ENCODE measurements at places on chromosomes 13 and 19.

GRCh38 chr13:28349371-28349770 is 145.6 kb downstream of the FLT1 start:
- no peak for DNase-seq

- DNase-seq, result no peak
Measured at GRCh38 chr13:80141123-80141849, 199.6 kb downstream of the SPRY2 start.

GRCh38 chr13:93039131-93039530 is 187.5 kb upstream of the GPC6 start:
- no peak for DNase-seq

DNA sequence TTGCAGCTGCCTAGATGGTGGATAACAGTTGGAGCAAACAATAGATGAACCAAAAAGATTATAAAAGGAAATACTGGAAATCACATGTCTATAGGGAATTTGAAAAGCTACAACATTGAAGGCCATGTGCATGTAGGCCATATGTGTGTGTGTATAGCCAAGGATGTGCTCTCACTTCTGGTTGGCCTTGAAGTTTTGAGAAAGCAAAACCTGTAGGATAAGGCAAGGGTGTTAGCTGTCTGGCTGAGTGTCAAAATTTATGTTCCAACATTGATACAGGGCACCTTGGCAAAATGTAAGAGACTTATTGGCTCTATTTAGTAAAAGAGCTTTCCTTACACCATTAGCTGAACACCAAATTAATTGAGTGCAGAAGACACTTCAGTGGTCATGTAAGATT is 1723.6 kb upstream of the PCDH20 start:
- DNase-seq, result no peak

DNA sequence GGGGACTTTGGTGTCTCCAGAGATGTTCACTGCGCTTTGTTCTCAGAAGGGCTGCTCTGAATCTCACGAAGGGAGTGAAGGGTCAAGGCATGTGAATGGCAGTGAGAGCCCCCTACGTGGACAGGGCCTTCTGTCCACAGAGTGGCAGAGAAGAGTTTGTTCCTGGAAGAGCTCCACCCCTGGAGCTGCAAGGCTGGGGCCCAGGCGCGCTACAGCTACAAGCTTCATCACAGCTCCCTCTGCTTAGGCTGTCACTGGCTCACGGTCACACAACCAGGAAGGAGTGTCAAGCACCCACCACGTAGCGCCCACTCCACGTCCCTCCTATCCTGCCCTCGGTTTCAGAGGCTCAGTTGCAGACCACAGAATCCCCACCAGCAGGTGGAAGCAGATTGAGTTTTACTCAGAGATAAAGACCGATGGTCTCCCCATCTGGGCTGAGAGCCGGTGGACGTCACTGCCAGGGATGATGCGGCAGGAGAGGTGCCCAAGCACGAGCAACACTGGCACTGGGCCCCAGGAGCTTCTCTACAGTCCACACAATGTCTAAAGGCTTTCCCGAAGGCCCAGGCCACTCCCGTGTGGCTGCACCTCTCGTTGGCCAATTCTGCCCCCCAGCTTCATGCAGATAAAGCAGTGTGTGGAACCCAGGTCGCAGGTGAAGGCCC is 23.0 kb upstream of the TFDP1 start:
- DNase-seq, result no peak

GRCh38 chr19:44585371-44586133 is 27.8 kb upstream of the IGSF23 start:
- DNase-seq, result no peak

- no peak for DNase-seq
Measured at GRCh38 chr13:99043831-99044231, 66.0 kb upstream of the DOCK9 start.

- DNase-seq, result no peak
Measured at GRCh38 chr13:111241006-111241755, 79.3 kb upstream of the TEX29 start.

- no peak for DNase-seq
Measured at GRCh38 chr13:29922896-29923295, 72.5 kb upstream of the UBL3 start.

- no peak for DNase-seq
Measured at GRCh38 chr13:102913914-102914313, 68.1 kb downstream of the ERCC5 start.

DNA sequence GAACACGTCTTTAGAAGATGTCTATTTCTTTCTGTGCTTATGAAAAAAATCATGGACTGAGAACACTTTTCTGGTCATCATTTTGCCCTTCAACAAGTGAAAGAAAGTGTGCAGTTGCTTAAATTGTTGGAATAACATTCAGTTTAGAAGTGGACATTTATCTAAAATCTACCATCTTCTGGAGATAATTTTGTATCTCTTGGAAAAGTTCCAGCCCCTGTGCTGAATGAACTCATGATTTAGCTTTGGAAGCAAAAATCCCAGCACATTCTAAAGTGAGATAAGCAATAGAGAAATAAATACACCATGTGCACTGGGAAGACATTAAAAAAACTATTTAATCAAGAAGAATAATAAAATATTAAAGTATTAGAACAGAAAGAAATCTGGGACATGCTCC is 1420.8 kb upstream of the SLC10A2 start:
- DNase-seq, result no peak

DNA sequence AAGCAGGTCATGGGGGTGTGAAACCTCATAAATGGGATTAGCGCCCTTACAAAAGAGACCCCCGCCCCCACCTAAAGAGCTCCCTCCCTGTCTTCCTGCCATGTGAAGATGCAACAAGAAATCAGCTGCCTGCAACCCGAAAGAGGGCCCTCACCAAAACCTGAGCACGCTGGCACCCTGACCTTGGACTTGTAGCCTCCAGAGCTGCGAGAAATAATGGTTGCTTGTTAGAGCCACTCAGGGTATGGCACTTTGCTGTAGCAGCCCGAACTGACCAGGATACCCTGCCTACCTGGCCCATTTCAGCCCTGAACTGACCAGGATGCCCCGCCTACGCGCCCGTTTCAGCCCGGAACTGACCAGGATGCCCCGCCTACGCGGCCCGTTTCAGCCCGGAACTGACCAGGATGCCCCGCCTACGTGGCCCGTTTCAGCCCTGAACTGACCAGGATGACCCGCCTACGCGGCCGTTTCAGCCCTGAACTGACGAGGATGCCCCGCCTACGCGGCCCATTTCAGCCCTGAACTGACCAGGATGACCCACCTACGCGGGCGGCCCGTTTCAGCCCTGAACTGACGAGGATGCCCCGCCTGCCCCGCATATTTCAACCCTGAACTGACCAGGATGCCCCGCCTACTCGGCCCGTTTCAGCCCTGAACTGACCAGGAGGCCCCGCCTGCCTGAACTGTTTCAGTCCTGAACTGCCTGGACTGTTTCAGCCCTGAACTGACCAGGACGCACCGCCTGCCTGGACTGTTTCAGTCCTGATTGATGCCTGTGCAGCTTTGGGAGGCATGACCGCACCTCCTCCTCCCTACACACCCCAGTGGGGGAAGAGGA is 120.0 kb downstream of the UQCRFS1 start:
- DNase-seq, result no peak

- DNase-seq, result no peak
Measured at GRCh38 chr13:61136093-61136492, 279.6 kb downstream of the PCDH20 start.

GRCh38 chr19:46295401-46296201 is 1.2 kb upstream of the HIF3A start:
- no peak for DNase-seq

GRCh38 chr19:728011-728410 is 19.3 kb downstream of the PALM start:
- no peak for DNase-seq

DNA sequence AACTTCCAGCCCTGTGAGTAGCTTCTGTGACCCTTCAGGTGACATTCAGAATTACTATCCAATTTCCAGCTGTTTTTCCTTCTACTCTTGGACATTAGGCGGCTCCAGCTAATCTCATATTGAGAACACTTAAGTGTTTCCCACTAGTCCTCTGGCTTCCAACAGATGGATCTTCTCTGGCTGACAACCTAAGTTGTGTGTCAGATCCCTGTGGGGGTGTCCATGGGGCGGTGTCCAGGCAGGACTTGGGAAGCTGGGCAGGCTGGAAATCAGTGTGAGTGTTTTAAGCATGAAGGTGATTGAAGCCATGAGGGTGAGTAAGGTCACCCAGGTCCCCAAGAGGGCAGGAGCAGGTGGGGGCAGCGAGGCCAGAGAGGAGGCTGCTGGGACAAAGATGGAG is 10.1 kb downstream of the CNOT3 start:
- no peak for DNase-seq

GRCh38 chr13:22497991-22498780 is 682.6 kb upstream of the SGCG start:
- DNase-seq, result no peak

GRCh38 chr13:43725460-43725859 is 61.3 kb downstream of the ENOX1 start:
- DNase-seq, result no peak

GRCh38 chr13:90882551-90882950 is 464.9 kb upstream of the MIR17HG start:
- DNase-seq, result no peak

DNA sequence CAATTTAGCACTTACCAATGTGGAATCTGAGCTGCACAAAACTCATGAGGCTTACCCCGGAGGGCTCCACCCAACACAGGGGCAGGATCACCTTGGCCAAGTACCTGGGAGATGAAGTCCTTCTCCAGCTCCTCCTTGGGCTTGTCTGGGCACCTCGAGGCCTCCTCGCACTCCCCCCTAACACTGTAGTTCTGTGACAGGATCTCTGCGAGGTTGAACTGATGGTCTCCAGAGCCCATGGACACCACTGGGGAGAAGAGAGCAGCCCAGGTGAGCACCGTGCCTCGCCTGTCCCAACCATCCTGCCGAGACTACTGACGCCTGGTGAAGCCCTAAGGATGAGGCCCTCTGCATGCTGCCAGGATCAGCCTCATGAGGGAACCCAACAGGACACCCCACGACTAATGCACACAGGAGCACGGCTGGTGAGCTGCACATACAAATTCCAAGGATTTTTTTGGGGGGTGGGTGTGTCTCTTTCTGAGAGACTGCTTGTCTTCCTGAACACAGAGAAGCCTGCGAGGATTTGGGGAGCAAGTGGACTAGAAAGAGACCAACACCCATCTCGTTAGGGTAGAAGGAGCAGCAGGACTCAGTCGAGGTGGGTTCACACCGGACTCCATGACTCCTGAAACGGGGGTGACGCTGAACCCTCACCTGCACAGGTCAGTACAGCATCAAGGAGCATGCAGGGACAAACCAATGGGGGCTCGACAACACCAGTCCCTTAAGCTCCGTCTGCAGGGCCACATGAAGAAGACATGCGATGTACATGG is 10.1 kb downstream of the MIER2 start:
- DNase-seq, result no peak

DNA sequence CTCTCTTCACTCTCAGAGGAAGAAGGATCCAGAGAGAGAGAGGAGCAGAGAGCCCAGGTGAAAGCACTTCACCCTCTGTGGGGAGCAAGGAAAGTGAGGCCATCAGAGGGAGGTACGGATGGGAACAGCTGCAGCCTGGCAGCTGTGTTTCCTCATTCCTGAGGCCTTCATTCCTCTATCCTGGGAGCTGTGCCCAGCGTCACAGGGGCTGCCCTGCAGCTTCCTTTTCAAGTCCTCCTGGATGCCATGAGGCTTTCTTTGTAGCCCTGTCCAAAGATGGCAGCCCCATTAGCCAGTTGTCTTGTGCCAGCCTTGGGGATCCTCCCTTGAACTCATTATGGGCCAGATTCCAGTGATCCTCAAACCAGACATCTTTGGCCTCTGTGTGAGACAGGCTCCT is 76.8 kb upstream of the PCDH8 start:
- DNase-seq, result no peak

GRCh38 chr13:75165543-75166230 is 316.3 kb downstream of the TBC1D4 start:
- no peak for DNase-seq

GRCh38 chr19:3243819-3244700 is 19.6 kb downstream of the CELF5 start:
- DNase-seq, result peak; percentile 35

GRCh38 chr13:113448885-113449692 is 4.2 kb downstream of the ADPRHL1 start:
- no peak for DNase-seq

DNA sequence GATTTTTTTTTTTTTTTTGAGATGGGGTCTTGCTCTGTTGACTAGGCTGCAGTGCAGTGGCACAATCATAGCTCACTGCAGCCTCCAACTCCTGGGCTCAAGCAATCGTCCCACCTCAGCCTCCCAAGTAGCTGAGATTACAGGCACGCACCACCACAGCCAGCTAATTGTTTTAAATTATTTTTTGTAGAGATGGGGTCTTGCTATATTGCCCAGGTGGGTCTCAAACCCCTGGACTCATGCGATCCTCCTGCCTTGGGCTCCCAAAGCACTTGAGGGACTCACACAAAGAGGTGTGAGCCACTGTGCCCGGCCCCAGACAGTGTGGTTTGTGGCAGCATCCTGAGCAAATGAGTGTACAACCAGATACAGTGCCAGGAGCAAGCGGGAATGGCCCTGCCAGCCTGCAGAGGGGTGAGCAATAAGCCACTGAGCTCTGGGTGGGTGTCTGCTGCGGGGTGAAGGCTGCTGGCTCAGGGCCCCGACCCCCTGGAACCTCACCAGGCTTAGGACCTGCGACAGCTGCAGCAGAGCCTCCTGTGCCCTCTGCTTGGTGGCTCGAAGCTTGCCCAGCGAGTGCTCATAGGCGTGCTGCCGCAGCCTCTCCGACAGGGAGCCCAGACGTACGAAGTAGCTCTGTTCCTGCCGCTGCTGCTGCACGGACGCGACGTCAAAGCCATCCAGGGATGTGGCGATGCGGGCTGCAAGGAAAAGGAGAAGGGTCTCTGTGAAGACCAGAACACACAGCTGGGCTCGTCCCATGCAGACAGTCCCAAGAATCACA is 15.9 kb upstream of the TICAM1 start:
- DNase-seq, result no peak

GRCh38 chr13:43357564-43357963 is 334.2 kb downstream of the DNAJC15 start:
- DNase-seq, result no peak

DNA sequence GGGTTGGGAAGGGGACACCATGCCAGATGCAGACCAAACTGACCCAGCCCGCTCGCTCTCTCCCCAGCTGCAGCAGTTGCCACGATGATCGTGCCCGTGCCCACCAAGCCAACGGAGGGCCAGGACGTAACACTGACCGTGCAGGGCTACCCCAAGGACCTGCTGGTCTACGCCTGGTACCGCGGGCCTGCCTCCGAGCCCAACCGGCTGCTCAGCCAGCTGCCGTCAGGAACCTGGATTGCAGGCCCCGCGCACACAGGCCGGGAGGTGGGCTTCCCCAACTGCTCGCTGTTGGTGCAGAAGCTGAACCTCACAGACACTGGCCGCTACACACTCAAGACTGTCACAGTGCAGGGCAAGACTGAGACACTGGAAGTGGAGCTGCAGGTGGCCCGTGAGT is 8.8 kb downstream of the CEACAM16 start:
- no peak for DNase-seq
